ENCODE measurements at places on chromosomes 5 and 9.

DNA sequence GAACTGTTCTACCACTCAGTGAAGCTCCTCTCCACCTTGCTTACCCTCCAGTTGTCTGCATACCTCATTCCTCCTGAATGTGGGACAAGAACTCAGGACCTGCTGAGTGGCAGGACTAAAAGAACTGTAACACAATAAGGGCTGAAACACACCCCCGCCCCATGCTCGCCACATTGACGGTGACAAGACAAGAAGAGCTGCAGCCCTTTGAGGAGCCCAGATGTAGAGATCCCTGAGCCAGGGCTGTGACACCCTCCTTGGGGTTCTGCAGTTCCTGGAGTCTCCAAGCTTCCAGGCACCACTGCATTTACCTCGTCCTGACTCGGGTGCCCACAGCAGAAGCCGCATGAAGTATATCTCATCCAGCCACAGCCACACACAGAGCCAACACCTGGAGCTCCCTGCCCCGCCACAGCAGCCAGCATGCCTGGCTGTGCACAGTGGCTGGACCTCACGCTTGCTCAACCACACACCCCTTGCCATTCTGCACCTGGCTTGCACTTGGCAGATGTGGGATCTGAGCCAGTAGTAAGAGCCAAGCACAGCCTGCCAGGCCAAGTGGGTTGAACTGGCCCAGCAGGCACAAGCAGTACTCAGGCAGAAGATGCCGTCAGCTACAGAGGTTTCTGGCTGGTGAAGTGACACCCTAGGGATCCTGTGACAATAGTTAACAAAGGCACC is 166.1 kb downstream of the RNF180 start:
- no peak for DNase-seq

DNA sequence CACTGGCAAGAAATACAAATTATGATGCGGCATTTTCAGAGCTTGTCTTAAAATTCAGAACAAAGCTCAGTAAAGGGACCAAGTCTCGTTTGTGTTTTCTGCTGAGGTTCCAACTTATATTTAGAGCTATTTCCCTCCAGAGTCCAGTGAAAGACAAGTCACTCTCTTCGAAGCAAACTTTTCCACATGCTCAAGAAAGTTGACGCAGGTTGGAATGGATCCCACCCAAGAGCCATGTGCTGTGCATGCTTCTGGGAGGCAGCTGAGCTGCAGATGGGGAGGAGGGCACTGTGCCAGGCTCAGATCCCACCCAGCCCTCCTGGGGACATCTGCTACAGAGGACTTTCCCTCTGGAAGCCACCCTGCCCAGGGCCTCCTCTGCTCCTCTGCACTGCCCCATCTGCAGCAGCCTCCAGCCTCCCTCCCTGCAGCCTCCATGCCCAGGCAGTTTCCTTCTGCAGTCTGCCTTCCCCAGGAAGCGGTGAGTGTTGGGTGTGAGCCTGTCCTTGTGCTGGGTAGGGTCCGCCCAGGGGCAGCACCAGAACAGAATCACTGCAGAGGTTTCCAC is 75.3 kb downstream of the COL23A1 start:
- DNase-seq, result no peak

DNA sequence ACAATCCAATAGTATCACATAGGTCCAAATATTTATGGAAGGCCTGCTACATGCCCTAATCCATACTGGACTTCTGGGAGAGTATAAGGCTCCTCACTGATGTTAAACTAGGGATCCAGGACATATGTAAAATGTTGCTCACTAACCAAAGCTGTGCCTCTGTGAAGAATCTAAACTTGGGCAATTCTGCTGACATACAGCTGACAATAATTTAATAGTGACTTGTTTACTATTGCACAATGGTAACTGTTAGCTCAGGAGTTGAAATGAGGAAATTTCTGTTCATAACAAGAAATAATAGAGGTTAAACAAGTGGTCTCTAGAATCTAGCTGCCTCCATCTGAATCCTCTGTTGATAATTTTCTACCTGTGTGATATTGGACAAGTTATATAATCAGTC is 14.9 kb upstream of the CTXN3 start:
- DNase-seq, result no peak

DNA sequence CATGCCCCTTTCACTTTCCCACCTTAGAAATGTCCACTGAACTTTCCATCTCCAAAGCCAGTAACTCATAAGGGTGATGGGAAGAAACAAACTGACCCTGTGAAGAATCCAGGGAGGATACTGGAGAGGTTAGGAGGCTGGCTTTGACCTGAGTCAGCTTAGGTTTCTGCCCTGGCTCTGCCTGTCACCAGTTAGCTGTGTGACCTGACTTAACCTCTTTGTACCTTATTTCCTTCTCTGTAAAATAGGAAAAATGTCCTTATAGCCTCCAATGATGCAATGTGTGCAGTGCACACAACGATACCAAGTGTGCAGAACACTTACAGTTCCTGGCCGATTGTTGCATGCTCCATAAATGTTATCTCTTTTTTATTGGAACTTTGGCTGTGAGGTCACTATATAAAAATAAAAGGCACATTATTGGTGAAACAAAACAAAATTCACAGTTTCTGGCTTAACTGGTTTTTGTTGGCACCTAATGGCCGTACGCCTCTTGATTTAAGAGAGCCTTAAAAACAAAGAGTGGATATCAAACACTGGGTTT is 37.8 kb downstream of the GABRP start:
- no peak for DNase-seq

DNA sequence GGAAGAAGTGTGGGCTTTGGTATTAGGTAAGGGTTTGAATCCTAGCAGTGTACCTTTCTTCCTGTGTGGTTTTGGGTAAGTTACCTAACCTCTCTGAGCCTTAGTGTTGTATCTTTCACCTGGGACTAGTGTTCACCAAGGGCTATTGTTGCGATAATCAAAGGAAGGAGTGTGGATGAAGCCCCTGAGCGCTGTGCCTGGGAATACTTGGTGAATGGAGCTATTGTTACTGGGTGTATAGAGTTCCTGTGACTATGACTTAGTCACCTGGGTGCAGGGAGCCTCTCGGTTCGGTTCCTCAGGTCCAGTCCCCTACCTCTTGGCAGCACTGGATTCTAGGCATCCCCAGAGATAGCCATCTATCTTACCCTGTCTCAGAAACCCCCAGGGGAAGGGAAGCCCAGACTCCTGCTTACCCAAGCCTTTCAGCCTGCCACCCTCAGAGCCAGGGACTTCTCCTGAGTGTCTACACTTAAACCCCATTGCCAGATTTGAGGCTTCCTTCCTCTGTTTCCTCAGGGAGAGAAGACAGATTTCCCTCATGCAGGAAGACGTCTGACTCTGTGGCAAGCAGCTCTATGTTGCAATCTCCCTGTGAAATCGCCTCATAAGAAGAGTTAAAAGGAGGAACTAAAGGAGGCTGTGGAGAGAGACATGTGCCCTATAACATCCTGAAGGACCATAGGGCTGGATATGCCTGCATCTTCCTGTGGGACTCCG is 181.0 kb upstream of the PITX1 start:
- DNase-seq, result no peak

- DNase-seq, result no peak
Observed at GRCh38 chr5:62376064-62376463, 27.6 kb downstream of the DIMT1 start.

- no peak for DNase-seq
Observed at GRCh38 chr5:57858905-57859304, 376.3 kb upstream of the ACTBL2 start.

Data from astrocyte of the spinal cord (primary cell).